Mesenteric fat pad (tissue), 1 donor: ENCODE measurements at places on chromosomes 6 and 20. TPM values are rescaled to one million over a fixed set of nuclear protein-coding genes. Genes with fewer than 3 reads are reported as not detected.

- DNase-seq: no peak
Observed at GRCh38 chr6:29466241-29466640, 9.3 kb downstream of the OR2H1 start.

Gene C6orf118
- not detected for total RNA-seq

DNA sequence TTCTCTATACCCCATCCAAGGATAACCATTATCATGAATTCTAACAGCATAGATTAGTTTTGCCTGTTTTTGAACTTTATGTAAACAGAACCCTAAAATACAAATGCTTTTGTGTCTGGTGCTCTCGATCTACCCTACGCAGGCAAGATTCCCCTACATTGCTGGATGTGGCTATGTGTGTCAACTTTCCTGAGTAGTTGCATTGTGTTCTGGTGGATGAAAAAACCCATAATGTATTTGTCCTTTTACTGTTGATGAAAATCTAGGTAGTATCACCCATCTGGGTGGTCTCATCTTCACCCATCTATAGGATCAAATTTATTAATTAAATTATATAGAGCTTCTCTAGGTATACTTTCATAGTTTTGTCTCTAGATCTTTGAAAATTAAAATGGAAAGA, 211.7 kb downstream of the ANKRD60 start:
- no peak for DNase-seq

GRCh38 chr6:144952456-144953240, 667.5 kb downstream of the UTRN start:
- no peak for DNase-seq

Gene AVP
- 0.96 TPM for total RNA-seq

Gene TUBB2B
- 12.2 TPM for total RNA-seq

GRCh38 chr20:58877050-58877975, 24.8 kb downstream of the GNAS start:
- DNase-seq: no peak

- peak; percentile 39 for DNase-seq
Observed at GRCh38 chr20:44033873-44034272, 119.2 kb downstream of the TOX2 start.

Gene GJA1
- total RNA-seq: 107 TPM

- no peak for DNase-seq
Observed at GRCh38 chr6:140032189-140032588, 657.7 kb upstream of the CITED2 start.

Gene FIG4
- 17.9 TPM for total RNA-seq

- peak; percentile 39 for DNase-seq
Observed at GRCh38 chr20:43434565-43434964, 23.1 kb upstream of the SRSF6 start.

DNA sequence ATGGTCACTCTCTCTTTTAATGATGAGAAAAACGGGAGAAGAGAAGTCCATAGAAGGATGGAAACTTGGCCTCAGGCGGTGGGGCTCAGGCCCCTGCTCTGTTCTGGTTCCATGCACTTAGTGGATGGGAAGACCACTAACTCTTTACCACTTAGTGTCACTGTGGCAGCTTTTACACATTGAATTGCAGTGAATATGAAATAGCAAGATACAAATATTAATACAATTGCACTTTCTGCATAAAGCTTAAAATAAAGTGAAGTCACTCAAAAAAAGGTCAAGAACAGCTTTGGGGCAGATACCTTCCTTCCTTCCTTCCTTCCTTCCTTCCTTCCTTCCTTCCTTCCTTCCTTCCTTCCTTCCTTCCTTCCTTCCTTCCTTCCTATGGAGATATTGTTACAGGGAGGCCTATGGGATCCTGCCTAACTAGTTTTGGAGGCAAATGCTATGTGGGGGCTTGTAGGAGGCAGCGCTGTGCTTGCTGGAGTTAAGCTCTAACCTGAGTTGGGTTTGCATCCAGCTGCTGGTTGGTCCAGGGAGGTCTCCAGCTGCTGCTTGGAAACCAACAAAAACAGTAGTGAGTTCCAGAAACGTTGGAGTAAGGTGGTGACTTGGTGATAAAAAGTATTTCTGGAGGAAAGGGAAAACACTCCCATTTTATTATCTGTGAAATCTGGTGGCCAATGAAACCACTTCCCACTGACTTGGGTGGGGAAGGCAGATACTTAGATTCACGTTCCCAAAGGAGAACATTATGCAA, 62.3 kb upstream of the NKX2-2 start:
- DNase-seq: no peak

GRCh38 chr6:40312213-40313015, 274.8 kb downstream of the LRFN2 start:
- peak; percentile 47 for DNase-seq

GRCh38 chr6:4084444-4085331, 5.8 kb upstream of the FAM217A start:
- no peak for DNase-seq
